Activated T-helper 2 cell treated with anti-CD3 and anti-CD28 coated beads, Interferon-gamma antibody, Interleukin-2, Interleukin-4, amounts not matched to agents 10 μg/mL and 5 μg/mL and 100 μg/mL, durations not matched to agents 14 hours and 24 hours and 36 hours (primary cell): ENCODE measurements at places on chromosomes 6 and 20. TPM values are rescaled to one million over a fixed set of nuclear protein-coding genes. Genes with fewer than 3 reads are reported as not detected.
A peak's percentile ranks its signal among the peaks of the same experiment; 100 is the strongest.

The C20orf96 gene
- total RNA-seq = 7.6 and 9.5 TPM in 2 replicates

The GABRR1 gene
- not detected in 2 replicates for total RNA-seq

GRCh38 chr6:154229786-154230185 is 126.8 kb downstream of the IPCEF1 start:
- peak; percentile 45 for DNase-seq

DNA sequence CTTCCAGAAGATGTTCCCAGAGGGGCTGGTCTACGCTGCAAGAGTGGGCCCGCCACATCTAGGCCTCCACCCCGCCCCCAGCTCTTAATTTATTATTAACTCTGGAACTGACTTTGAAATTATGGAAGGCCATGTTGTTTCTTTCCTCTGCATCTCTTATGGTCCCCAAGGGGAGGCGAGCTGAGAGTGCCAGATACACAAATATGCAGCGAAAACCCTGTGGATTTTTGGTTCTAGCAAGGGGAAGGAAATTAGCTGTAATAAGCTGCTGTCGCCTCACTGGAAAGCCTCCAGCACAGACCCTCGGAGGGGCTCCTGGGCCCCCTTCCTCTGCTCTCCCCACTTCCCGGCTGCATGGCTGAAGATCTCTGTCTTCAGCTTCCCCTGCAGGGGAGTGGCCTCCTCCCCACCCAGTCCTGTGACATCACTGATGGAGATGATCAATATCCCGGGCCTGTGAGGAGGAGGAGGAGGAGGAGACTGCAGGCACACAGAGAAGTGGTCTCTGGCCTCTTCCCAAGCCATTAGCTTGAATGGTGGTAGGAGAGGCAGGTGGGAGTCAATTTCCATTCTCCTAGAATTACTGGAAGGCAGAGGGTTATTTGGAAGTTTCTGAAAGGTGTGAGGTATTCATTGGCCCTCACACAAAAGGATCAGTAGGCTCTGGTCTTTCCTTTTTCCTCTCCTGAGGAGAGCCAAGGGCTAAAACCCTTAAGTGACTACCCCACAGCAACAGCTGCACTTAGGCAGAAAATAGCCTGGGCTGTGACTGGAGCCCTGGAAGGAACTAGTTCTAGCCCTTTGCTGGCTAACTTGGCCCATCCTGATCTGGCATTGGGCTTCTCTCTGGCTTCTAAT is 39.7 kb upstream of the CCDC167 start:
- no peak for DNase-seq

DNA sequence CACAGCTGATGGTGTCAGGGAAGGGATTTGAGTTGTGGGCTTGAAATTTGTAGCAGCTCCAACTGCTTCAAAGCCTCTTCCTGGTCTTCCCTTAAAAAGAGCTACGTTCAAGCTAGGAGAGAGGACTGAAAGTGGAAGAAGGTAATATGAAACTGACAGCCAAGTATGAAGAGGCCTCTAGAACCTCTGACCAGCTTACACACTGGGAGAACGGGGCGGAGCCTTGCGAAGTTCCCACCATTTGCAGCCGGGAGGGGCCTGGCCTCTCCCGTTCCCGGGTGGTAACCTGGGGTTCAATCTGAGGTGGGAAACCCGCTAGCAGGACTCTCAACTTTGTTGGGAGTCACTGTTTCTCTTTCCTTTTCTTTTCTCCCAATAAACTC is 97.8 kb upstream of the PDE10A start:
- no peak for DNase-seq

- no peak for DNase-seq
Observed at GRCh38 chr6:61751986-61752385, 534.0 kb downstream of the KHDRBS2 start.

DNA sequence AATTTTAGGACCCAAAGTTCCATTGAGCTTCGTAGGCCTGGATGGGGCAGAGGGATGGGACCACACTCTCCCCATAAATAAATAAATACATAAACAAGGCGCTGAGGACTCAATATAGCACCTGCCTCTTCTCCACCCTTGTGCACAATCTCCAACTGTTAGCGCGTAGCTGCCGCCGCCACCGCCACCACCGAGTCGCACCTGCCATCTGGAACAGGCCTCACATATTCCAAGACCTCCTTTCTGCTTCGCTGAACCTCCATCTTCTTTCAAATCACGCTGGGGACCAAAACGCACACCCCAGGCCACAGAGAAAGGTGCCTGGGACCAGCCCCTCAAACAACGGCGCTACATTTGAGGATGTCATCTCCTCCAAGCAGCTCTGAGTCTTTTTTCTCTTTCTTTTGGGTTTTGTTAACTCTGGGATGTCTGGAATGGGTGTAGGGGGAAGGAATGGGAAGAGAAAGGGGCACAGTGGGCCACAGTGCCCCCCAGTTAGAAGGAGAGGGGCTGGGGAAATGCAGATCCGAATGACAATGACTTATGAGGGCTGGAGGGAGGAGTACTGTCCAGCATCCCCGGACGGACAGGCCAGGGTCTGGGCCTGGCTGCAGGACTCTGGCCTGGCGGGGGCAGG is 49.7 kb downstream of the NOL4L start:
- DNase-seq = no peak

DNA sequence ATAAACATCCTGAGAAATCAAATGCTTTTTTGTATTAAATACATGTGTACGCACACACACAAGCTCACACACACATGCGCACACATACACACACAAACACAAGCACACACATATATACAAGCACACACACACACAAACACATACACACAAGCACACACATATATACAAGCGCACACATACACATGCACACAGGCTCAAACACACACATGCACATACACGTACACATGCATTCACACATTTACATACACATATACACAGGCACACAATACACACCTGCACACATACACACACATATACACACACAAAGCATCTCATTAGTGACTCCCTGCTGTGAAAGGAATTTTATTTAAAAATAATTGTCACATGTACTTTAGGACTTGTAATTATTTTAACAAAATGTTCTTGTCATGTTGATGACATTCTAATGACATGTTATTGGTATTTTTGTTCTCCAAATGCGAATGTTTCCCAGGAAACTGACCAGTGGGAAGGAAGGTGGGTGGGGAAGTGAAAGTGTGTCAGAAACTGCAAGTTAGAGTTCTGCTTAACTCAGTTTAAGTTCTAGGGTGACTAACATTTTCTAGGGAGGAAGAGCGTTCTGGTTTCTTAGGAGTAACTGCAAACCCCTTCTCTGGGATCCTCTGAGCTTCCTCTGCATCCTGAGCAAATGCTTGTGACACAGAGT is 113.9 kb upstream of the ZNF217 start:
- DNase-seq = no peak

GRCh38 chr6:149209871-149210775 is 107.4 kb upstream of the TAB2 start:
- no peak for DNase-seq

- DNase-seq = no peak
Observed at GRCh38 chr20:48335308-48336050, 492.3 kb downstream of the PREX1 start.

The THBS2 gene
- not detected in 2 replicates for total RNA-seq
